CD8-positive, alpha-beta T cell (primary cell): ENCODE measurements at places on chromosomes 2 and 18.

DNA sequence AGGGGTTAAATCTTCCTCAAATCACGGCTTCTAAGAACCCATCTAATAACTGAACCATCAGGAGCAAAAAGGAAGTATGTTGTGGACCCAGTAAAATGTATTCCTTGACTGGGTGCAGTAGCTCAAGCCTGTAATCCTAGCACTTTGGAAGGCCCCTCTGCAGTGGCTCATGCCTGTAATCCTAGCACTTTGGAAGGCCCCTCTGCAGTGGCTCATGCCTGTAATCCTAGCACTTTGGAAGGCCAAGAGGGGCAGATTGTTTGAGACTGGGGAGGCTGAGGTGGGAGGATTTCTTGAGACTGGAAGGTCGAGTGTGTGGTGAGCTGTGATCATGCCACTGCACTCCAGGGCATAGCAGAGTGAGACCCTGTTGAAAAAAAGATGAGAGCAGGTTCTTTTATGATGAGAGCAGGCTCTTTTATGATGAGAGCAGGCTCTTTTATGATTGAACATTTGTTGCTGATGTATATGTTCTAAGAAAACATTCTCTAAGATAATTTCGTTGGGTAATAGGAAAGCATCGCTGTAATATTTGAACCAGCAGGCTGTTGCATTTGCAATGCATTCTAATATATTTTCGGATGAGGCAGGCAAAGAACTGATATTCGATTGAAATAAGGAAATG lies 3.5 kb upstream of the PARD6G start:
- DNase-seq: no peak

DNA sequence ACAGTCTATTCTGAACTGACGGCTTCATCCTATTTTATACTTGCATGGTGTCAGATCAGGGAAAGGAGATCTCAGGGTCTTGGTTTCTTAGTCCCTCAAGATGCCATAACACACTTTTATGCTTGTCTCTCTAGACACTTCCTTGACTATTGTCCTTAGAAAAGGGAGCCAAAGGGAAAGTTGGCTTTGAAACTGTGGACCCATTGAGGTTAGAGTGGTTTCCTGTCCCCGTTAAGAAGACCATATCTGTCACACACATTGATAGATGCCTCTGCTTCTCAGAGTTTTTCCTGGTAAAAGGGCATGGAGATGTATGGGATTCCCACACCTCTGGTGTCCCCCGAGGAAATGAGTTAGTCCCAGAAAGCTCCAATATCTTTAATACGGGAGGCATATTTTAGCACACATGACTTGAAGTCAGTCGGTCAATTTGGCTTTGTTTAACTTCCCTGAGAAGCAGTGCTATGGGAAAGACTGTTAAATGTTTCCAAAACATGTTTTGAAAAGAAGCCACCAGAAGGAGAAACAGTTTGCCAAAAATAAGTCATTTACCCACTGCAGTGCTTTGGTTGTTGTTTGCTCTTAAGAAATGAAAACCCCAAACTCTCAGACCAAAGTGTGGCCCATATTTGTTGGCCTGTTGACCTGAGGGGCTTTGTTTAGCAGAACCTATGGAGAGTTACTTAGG lies 133.4 kb upstream of the CXCR4 start:
- DNase-seq: no peak

- DNase-seq: no peak
These were observed 40.9 kb upstream of the MAPK4 start for GRCh38 chr18:50518787-50519546.

GRCh38 chr2:64852771-64853241 lies 136.4 kb upstream of the SLC1A4 start:
- no peak for DNase-seq

DNA sequence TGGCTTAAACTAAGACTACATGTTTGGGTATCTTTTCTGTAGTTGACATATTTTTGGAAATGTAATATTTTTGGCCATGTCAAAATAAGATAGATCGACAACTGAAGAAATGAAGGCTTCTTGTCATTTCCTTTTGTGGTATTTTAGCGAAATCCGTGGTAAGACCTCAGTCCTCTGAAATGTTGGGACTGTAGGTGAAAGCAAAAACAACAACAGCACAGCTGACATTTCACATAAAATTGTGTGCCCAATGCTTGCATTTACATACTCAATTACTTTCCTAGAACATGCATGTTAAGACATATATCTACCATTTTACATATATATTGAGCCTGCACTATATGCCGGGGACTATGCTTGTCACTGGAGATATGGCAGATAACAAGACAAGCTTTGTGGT lies 50.2 kb downstream of the SPP2 start:
- no peak for DNase-seq

DNA sequence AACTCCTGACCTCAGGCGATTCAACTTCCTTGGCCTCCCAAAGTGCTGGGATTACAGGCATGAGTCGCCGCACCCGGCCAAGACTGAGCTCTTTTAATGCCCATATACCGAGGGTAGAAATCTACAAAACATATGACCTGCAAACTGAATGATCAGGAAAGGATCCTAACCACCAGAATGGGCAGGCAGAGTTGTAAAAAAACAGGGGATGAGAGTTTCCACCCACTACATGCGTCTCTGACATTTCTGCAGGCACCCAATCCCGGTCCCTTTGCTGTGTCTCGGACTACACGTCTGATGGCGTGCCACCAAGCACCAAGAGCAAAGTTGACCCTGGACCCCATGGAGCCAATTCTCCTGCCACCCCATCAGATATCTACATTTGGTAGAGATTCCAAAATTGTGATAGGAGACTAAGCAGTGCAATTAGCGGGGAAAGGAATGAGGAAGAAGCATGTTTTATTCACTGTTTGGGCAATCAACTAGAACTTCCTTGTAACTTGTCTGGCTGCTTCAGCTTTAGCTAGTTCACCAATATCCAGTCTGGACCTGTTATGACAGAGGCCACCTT lies 74.1 kb downstream of the ATP8B1 start:
- DNase-seq: no peak

GRCh38 chr2:234829074-234829455 lies 122.8 kb upstream of the SH3BP4 start:
- no peak for DNase-seq

DNA sequence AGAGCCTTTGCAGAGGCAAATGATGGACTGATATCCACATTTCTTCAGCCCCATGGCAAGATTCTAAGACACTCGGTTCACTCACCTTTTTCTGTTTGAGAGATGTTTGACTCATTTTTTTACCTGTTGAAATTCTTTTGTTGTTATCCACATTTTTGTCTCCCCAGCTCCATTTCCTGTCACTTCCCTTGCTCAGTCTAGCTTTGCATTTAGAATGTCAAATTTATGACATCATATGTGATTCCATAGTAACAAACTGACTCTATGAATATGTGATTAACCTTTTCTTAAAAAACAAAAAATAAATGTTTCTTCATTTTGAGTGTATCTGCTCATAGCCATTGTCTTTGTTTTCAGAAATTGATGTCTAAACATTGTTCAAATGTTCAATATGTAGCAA lies at the start of gene NT5C1B:
Gene NT5C1B (minus strand): TSS at position 216 of the 400 bp plus-strand sequence. CDS start 101 bp downstream, at position 115.
- no peak for DNase-seq

DNA sequence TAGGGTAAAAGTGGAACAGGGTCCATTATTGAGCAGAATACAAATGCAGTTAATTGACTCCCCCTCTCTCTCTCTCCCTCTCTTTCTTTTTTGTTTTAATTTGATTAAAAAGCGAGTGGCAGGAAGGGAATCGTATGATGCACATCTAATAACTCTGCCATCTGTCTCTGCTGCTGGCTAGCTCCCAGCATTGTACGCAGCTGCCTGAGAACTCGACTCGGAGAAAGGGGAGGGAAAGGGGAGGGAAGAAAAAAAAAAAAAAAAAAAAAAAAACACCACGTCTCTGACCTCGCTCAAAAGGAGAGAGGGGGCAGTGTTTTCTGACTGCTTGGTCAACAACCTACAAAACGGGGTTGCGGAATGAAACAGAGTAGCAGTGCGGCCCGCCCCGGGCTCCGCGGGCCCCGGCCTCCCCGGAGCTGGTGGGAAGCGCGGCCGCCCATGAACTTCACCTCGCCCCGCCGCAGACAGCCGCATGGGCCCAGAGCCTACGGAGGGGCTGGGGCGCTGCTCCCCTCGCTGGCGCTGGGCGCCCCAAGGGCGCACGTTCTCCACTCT lies 265.7 kb downstream of the TCF4 start:
- DNase-seq: no peak

DNA sequence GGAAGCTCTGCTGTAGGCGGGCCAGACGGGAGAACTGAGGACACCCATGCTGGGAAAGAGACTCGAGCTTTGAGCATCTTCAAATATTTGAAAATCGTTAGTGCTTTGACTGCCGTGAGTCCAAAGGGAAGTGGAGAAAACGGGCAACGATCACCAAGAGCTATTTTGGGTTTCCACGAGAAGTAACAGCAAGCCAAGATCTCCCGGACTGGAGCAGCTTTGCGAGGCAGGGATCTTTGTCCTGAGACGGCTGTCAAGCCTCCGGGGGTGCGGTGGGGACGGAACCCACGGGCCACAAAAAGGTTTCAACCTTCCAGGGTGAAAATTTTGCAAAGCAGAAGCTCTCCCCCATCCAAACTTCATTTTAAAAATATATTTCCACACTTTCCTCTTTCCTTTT lies 195.8 kb downstream of the NDUFA10 start:
- no peak for DNase-seq

- no peak for DNase-seq
These were observed 707.8 kb upstream of the SALL3 start for GRCh38 chr18:78271790-78272189.

DNA sequence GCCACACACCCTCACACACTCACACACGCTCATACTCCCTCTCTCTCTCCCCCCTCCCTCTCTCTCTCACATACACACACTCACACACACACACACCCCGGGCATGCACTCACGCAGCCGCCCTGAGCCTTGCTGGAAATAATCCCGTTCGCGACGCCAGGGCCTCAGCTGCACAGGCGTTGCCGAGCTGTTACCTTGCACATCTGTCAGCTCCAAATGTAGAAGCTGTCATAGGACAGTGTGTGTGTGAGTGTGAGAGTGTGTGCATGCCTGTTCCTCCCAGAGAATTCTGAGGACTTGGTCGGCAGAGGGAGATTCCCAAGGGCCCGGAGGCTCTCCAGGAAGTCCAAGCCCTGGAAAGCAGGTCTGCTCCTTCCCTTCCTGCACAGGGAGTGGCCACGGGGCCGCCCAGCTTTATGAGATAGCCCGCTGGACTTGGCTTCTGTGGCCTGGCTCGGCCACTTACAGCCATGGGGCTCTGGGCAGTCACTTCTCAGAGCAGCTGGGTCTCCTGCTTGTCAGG lies 8.6 kb downstream of the SPR start:
- DNase-seq: no peak

DNA sequence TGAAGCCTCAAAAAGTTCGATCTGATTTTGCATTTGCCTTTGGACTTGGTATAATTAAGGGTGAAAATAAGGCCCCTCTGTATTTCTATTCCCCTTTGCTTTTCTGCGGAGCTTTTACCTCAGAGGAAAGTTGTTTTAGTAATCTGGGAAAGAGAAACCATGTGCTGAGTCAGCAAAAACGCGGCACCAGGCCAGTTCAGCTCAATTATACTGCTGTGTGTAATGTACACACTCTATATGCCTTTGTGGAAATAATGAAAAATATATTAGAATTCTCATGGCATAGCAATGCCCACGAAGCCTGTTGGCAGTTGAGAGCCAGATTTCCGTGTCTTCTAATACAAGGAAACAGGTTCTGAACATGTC lies 161.9 kb upstream of the SIX2 start:
- DNase-seq: no peak

- no peak for DNase-seq
These were observed 421.3 kb downstream of the ARHGAP15 start for GRCh38 chr2:143550500-143550899.

DNA sequence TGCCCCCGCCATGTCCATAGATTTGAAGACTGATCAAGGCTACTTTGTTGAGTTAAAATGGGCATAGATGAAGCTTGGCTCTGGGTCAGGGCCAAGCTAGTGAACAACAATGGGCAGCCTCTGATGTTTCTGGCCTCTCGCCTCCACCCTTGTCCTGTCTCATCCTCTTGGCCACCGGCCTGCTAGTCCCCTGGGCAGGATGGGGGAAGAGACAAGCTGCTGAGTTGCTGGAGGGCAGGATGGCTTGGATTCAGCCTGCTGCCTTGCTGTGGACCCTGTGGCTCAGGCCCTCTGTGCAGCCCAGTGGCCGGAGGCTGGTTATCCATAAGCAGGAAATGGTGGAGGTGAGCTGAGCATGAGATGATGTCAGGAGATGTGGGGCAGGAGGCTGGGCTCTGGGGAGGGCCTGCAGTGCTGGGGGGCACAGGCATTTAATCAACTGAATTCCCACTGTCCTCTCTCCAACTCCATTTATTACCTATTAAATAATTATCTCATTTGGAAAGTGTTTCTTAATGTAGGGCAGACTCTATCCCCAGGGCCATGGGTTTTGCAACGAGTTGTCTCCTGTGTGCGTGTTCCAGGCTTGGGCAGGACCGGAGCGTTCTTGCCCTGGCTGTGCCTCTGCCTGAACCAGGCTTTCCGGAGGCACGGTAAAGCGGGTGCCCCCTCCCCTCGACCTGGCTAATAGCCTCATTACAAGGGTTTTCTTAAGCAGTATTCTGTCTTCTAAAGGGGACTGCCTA lies 122.9 kb downstream of the GLI2 start:
- no peak for DNase-seq

DNA sequence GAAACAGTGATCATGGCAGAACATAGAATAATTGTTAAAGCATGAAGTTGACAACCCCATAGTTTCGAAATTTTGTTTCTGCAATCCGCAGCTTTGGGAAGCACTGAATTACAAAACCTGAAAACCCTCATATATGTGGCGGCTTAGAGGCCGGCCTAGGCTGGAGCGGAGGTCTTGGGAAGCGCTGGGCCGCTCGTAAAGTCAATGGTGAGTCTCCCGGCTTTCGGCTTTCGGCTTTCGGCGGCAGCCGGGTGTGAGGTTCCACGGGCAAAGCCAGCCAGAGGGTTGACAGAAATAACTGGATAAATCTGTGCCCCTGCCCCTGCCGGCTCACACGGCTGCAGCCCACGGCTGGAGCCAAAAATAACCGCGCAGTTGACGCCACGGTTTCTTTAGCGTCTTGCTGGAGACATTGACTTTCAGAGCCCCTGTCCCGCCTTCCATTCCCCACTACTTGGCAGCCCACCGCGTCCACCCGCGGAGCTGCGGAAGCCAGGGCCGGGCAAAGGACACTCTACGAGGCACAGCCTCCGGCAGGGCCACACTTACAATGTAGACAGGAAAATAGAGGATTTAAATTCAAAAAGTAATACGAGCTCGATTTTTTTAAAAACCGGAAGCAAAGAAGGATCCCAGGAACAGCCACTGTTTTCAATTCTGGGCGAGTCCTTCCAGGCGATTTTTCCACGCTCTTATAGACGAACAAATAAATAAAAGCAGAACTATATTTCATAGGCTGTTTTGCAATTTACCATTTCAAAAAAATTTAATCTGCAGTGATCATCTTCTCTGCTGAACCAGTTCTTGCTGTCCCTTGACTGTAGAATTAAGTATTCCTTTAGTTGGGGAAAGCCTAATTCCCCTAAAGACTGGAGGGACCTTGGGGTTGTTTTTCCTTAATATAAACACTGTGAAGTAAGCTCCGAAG lies 28.3 kb upstream of the ATP6V1B1 start:
- DNase-seq: no peak

GRCh38 chr2:177547122-177547521 lies 154.5 kb downstream of the AGPS start:
- DNase-seq: no peak

- DNase-seq: no peak
These were observed 37.6 kb upstream of the TAF1B start for GRCh38 chr2:9805435-9806297.
